RPMI7951 (cell line): ENCODE measurements at places on chromosomes 1 and 21. TPM values are rescaled to one million over a fixed set of nuclear protein-coding genes. Genes with fewer than 3 reads are reported as not detected.

DNA sequence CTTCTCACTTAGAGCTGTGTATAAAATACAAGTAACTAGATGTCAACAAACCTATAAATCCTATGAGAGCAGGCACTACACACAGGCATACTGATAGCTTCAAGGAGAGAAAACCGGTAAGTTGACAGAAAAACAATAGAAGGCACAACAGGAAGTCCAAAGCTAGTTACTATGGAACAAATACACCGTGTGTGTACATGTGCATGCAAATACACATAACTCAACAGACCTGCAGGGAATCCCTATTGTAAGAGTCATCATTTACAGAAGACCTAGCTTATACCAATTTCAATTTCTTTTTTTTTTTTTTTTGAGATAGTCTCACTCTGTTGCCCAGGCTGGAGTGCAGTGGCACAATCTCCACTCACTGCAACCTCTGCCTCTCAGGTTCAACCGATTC is 26.3 kb downstream of the JAK1 start:
- DNase-seq: no peak

DNA sequence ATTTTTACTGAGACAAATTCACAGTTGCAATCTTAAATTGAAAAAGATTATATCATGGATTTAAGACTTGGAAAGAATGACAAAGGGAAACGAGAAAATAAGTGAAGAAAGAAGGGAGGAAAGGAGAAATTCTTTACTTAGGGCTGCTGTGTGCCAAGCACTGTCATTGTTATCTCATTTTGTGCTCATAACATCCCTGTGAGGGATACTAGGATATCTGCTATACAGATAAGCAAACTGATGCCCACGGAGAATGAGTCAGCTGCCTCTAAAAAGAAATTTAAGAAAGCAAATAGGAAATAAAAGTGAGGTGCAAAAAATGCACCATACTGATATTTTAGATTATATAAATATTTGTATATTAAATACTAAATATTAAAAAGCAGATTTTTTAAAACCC is 183.6 kb upstream of the NR5A2 start:
- no peak for DNase-seq

GRCh38 chr1:211135342-211135950 is 1.5 kb upstream of the KCNH1 start:
- peak; percentile 70 for DNase-seq

DNA sequence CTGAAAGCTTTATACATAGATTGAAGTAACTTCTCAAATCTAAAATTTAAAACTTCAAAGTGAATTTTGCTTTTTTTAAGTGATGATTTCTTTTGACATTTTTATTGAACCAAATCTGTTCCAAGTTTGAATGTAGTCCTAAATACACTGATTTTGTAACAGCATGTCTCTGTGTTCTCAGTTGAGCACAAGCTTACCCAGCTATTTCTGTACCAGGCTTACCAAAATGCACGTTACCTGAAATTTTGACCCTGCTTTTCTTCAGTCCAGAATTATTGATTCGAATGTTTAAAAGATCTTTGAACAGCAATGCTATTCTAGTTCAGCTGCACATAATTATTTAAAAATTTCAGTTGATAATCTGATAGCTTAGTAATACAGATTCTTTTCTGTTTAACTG is 25.6 kb downstream of the AGO4 start:
- DNase-seq: no peak

DNA sequence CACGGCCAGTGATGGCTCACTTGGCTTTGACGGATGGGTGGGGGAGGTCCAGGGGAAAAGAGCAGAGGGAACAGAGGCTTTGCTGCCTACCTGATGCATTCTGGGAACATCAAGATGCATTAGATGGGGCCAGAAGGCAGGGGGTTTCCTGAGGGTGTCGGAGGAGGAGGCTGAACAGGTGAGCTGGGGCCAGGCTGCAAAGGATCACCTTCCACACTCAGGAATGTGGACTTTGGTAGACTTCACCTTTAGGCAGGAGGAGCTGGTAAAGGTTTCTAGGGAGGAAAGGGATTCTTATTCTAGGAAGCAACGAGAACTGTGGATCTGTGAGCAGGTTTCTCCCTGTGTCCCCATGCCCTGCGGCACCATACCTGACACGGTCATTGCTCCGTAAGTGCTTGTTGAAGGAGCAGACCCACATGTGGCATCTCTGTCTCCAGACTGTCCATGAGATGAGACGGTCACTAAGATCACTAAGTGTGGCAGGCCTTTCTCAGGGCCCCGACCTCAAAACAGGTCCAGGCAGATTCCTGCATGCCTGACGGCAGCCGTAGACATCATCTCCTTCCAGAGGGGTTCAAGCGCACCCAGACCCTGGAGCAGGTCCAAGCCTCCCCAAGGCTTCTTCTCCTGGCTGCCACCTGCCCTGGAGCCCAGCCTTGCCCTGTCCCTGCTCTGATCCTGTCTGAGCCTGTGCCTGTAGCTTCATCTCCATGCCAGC is 89.1 kb upstream of the SLC25A33 start:
- DNase-seq: no peak

DNA sequence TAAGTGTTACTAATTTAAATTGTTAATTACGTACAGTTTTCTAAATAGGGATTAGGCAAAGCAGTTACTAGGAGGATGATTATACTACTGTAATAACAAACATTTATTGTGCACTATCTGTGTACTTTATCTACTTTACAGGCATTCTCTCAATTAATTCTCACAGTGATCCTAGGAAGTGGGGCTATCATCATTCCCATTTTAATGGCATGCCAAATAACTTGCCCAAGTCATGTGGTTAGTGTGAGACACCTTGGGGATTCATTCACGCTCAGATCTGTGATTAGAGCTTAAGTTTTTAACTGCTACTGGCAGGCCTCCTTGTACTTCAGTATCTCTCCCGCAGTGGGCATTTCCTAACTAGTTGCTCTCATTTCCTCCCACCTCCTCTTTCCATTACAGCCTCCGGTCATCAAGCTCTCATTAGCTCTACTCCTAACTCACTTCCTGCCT is 11.5 kb downstream of the PHLDA3 start:
- no peak for DNase-seq

GRCh38 chr1:156475568-156476500 is 24.7 kb downstream of the MEF2D start:
- DNase-seq: no peak

DNA sequence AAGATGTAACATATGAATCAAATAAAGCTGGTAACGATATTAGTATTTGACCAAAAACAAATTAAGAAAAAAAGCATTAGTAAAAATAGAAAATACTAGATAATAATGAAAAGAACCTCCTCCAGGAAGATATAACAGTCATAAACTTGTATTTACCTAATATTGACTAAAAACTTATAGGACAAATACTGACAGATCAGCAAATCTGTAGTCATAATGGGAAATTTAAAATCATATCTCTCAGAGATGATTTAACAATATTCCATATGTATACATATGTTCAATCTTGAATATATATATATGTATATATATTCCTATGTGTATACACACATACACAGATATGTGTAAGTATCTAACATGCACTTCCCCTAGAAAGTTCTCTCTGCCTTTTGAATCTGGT is 52.0 kb upstream of the FGGY start:
- no peak for DNase-seq

Gene FAAP20
- total RNA-seq: 30.3 and 38.3 TPM in 2 replicates

Gene SELENBP1
- 5.1 and 5.2 TPM in 2 replicates for total RNA-seq

Gene PGM1
- total RNA-seq: 140 and 171 TPM in 2 replicates

Gene MPC2
- 55.2 and 65.0 TPM in 2 replicates for total RNA-seq

GRCh38 chr1:87953121-87953520 is 624.4 kb downstream of the LMO4 start:
- peak; percentile 4 for DNase-seq

Gene EXTL2
- 50.6 and 57.2 TPM in 2 replicates for total RNA-seq

Gene FUCA1
- 38.8 and 40.9 TPM in 2 replicates for total RNA-seq

DNA sequence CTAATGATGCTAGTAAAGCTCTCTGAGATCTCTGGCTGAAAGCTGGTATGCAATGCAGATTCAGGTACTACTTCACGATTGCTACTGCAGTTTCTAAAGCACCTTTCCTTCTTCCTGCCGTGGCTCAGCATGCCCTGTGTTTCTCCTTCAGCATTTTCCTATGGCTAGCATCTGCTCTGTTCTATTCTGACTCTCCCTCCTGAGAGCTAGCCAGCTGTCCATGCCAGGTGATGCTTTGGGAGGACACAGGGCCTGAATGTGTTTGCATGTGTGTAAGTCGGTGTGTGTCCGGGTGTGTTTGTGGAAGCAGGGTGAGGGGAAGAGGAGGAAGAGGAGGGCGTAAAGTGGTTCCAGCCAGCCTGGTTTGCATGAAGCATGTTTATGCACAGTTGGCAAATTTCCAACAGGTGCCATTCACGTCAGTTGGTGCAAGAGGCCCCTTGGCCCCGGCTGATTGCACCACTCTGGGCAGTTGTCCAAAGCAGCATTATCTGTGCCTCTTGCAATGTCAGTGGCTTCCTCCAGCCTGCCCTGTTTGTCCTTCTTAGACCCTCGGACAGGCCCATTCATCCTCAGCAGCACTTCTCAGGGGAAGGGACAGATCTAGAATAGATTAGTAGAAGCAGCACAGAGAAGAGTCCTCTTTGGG is 433.3 kb downstream of the DISC1 start:
- no peak for DNase-seq

Gene UBE2U
- total RNA-seq: not detected in 2 replicates

Gene LCA5L
- total RNA-seq: 0.20 and 0.96 TPM in 2 replicates

DNA sequence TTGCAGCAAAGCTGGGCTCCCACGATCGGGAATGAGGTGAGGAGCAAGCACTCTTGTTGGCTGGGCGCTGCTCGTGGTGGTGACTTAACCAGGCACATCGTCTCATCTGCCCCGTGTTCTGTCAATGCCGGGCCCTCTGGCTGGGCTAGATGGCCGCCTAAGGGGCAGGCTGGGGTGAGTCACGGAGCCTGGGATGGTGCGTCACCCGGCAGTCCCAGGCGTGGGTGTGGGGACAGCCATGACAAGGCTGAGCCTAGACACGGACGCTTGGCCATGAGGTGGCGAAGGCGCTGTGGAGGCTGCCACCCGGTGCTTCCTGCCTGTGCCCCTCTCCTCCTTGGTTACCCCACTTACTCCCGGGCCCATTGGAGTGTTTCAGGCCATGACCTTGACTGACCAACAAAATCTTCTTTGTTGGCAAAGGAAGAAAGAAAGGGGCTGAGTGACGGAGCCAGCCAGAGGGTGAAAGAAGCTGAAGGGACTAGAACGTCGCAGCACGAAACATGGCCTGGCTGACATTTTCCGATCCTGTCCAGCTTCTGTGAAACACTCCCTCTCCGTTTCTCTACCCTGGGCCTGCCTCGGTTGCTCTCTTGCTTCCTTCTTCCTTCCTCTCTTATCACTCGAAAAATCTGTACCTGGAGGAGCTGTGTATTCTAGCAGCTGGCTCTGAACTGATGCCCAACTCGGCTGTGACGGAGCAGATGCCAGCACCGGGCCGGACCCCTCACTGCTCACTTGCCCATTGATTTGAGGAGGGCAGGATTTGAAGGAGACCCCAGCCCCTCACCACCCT is 596 bp downstream of the CD247 start:
- peak; percentile 89 for DNase-seq

GRCh38 chr1:190049314-190049713 is 428.4 kb downstream of the BRINP3 start:
- DNase-seq: no peak

Gene TCP10L
- total RNA-seq: 0.96 TPM in 1 of 2 replicates, not detected in the other

GRCh38 chr1:38093569-38094520 is 47.3 kb upstream of the POU3F1 start:
- DNase-seq: no peak

DNA sequence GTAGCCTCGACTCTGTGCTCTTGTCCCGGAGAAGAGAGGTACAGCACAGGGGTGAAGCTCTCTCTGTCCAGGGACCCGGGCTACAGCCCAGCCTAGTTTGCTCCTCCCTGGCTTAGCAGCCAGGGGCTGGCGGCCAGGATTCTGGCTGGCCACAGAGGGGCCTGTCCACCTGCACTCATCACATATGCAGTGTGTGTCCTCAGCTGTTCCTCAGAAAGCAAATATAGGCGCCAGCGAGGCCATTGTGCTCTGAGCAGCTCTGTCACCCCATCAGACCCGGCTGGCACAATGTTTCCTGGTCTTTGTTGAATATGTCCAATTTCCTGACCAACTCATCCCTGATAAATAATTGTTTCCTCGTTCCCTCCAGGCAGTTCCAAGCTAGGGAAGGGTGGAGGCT is 28.5 kb downstream of the KCND3 start:
- no peak for DNase-seq

Gene KRTAP12-2
- total RNA-seq: not detected in 2 replicates

Gene TLR5
- total RNA-seq: 0.20 TPM in 1 of 2 replicates, not detected in the other

DNA sequence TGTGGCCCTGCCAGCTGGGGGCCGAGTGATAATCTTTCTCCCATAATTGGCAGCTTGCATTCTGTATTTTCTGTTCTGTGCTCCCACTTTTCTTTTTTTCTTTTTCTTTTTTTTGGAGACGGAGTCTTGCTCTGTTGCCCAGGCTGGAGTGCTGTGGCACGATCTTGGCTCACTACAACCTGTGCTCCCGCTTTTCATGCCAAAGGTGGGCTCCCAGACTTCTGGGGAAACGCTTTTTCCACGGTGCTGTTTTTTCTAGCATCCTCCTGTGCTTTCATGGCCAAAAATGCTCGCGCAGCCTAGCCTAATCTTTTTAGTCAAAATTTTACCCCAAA is 585 bp upstream of the AHCTF1 start:
- no peak for DNase-seq

Gene GLMP
- total RNA-seq: 55.8 and 70.2 TPM in 2 replicates

DNA sequence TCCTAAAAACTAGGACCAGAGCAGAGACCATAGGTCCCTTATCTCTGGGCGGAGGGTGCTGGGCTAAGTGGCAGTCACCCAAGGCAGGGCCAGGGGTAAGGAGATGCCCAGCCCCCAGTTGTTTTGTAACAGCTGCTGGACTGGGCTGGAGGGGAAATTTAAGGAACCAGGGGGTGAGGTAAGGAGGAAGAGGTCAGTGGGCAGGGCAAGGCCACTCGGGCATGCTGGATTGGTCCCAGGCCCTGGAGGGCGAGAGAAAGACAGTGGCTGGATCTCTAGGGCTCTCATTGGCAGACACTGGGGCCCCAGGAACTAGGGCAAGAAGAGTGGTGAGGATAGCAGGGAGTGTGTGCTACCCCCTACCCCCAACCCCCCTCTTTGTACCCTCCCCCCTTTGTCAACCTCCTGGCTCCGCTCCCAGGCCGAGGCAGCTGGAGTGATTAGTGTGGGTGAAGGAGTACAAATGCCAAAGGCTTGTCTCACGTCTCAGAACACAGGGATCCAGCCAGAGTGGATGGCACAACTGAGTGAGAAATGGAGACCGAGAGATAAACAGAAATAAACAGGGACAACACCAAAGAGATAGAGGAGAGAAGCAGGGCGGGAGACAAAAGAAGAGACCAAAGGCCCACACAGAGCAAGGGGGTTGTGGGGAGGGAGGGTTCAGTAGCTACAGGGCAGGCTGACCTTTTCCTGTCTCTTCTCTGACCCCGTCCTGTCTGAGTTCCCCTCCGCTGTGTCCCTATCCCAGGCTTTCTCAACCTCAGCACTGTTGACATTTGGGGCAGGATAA is 20.5 kb upstream of the THRAP3 start:
- DNase-seq: peak; percentile 50

GRCh38 chr1:45622524-45623394 is 1.1 kb downstream of the CCDC17 start:
- no peak for DNase-seq

DNA sequence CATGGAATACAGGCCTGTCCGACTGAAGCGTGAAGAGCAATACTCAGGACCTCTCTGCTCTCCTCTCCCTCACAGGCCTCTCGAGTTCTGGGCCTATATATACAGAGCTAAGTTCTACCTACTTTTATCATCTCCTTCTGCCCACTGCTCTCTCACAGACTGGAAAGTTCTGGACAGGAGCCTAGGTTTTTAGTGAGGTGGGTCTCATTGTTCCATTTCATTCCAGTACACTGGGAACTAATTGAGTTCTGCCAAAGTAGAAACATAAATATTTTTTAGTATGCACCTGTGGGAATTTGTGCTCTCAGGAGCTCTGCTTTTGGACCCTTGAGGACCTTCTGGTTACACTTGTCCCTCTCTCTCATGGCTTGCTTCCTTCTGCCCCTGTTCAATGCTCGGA is at the start of gene TEDDM1:
TSS of gene TEDDM1 (minus strand) at position 101 of the 400 bp plus-strand sequence. CDS start 182 bp downstream, outside the sequence.
- DNase-seq: no peak

Gene BEND5
- total RNA-seq: 1.6 and 1.8 TPM in 2 replicates
